ENCODE measurements at places on chromosomes 3 and 15.

GRCh38 chr3:111776827-111777483, 82.1 kb upstream of the PHLDB2 start:
- peak; percentile 53 for DNase-seq

GRCh38 chr3:174951034-174951433, 91.9 kb downstream of the NAALADL2 start:
- DNase-seq, result peak; percentile 73

GRCh38 chr3:15556512-15556911, 35.0 kb upstream of the COLQ start:
- DNase-seq, result no peak

GRCh38 chr3:140403079-140403478, 274.8 kb upstream of the TRIM42 start:
- DNase-seq, result no peak

DNA sequence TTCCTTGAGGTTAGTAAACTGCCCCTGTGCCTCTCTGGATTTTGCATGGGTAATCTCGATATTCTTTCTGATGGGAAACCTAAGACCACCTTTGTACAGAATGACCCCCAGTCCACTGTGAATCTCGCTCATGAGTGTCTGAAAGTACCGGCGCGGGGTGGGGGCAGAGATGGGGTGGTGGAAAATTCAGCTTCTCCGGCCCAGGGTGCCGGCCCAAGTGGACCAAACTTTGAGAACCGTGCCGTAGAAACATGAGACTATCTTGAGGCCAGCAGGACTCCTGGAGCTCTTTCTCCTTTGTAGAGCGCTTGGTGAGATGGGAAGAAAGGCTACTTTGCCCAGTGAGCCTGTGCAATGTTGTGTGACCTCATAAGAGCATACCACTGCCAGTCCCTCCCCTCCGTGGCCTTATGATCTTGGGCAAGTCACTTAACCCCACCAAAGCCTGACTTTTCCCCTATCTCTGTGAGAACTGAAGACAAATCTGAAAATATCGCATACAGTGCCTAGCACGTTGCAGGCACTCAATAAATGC, 40.4 kb upstream of the VEPH1 start:
- no peak for DNase-seq

- peak; percentile 95 for DNase-seq
Observed at GRCh38 chr15:57327985-57328471, 48.3 kb upstream of the CGNL1 start.

DNA sequence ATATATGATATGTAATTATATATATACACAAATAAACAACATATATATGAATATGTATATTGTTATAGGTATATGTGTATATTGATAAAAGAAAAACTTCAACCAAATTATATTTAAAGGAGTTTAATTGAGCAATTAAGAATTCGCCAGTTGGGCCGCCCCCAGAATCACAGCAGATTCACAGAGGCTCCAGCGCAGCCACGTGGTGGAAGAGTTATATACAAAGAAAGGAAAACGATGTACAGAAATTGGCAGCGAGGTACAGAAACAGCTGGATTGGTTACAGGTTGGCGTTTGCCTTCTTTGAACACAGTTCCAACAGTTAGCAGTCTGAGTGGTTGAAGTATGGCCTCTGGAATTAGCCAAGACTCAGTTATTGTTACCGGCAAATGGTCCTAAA, 137.3 kb upstream of the SLC24A5 start:
- no peak for DNase-seq

DNA sequence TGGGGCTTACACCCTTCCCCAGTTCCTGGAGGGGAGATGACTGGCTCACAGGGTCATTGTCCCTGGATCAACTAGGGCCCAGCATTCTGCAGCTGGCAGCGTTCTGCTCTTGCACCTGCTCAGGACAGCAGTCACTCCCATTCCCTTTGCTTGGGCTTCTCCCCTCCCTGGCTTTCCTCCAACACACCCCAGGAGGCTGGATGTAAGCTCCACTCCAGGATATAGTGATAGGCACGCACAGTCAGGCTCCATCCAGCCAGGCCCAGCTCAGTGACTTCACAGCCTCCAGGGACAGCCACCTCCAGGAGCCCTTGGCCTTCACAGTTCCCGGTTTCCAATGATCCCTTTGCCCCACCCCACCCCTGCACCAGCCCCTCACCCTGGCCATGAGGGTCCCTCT, 1.9 kb downstream of the SPTBN5 start:
- no peak for DNase-seq

GRCh38 chr3:152718810-152719209, 116.1 kb upstream of the P2RY1 start:
- DNase-seq, result no peak

DNA sequence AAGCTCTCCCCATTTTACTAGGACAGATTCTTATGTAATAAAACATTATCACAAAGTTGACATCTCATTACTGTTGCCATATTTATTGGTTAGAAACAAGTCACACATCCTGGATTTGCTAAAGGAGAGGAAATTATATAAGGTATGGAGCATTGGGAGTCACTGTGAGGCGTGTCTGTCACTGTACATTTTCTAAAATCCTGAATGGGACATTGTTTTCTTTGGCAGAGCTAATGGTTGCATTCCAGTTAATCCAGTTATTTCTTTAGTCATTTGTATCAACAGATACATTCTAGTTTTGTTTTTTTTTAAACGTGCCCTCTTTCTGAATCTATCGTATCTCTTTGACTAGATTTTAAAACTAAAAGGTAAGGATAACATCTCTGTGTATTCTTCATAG, 70.2 kb upstream of the MITF start:
- no peak for DNase-seq

DNA sequence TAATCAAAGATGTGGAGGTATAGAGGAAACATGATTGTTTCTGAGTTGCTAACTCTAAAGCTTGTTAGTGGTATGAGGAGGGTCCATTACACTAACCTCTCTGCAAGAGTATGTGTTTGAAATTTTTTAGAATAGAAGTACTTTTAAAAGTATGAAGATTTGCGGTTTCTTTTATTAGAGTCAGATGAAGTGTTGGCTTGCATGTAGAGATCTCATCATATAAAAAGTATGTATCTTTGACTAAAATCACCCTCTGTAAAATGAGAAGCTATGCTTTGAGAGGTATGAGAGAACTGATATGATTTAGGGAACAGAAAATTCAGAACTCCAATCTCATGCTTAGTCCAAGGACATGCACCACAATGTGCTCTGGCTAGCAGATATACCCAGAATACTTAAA, 140.4 kb upstream of the MBNL1 start:
- peak; percentile 53 for DNase-seq

DNA sequence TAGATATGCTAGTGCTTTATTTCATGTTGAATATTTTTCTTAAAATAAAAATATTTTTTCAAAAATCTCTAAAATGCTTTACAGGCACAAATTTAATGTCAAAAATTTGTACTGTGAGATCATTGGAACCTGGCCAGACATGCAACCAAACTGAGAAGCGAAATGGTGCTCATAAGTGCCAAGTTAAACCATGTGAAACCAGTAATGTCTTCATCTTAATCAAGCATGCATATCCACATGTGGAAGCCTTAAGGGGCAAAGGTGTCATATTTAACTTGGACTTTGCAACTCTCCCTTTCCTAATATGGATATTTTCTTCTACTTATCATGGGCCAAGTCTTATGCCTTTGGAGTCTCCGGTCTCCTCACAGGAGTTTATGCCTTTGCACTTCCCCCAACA, 208.9 kb upstream of the COL8A1 start:
- peak; percentile 10 for DNase-seq

- no peak for DNase-seq
Observed at GRCh38 chr15:46576646-46577395, 942.0 kb downstream of the SQOR start.

DNA sequence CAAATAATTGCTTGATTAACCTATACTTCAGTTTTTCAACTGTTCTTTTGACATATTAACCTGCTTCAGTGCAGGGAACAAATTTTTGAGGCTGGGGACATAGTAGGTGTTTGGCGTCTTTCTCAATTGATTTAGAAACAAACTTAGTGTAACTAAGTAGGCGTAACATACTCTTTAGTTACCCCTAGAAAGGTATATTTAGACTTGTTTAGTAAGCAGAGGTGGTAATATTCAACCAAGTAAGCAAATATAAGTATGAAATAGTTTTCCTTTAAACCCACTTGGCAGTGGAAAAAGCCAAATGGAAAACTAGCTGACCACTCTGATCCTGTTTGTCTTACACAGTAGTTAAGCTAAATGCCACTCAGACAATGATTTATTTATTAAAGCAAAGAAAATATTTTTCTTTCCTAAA, 113.2 kb downstream of the MBNL1 start:
- DNase-seq, result no peak

DNA sequence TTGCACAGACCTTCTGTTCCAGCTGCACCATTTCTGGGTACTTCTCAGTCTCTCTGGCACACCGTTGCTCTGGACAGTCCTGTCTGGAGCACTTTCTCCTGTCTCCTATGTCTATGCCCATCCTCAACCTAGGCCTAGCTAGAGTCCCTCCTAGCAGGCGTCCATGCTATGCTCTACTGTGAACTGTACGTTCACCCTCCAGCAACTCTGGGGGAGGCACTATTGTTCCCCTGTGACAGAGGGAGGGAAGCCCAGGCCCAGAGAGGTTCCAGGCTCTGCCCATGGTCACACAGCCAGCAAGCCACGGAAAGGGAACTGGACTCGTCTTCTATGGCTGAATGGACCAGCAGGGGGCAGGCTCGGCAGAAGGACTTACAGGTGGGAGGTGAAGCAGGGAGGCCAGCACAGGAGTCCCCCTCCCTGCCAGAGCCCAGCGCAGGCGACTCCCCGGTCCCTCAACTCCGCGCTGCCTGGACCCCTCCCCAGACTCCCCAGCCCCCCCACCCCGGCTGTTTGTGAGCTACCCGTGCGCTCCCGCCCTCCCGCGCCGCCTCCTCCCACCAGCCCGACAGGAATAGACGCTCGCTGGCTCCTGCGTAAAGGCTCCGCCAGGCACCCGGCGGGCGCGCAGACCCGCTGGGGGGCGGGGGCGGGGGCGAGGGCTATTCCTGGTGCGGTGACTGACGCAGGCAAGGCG, 1.7 kb upstream of the LINGO1 start:
- DNase-seq, result peak; percentile 17

GRCh38 chr3:152823173-152823572, 11.8 kb upstream of the P2RY1 start:
- no peak for DNase-seq

DNA sequence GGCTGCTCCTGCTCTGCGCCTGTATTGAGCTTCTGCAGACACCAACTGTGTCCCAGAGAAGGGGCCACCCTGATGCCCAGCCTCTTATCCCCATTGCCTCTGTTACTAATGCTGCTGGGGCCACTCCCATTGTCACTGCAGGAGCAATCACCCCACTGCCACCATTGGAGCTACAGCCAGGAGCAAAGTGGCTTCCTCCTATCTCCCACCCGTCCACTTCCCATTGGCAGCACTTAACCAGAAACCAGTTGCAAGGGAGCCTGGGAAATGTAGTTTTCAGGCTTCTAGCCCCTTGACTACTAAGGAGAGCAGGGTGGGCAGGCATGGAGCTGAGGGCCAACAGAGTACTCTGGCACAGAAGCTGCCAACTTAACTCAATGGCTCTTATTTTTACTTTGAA, 55.9 kb upstream of the KLF13 start:
- DNase-seq, result no peak

DNA sequence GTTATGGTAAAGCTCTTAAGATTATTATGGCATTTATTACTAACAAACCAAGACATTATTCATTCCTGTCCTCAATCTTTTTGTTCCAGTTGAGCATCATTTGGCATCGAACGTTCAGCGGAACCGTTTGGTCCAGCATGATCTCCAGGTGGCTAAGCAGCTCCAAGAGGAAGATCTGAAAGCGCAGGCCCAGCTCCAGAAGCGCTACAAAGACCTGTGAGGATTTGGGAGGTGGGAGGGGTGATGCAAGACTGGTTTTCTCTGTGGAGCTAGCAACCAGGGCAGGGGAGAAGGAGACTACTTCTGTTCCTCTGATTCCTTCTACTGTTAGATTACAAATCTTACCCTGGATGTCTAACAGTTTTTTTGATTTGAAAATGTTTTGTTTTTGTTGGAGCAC, 27.6 kb upstream of the UTS2B start:
- DNase-seq, result no peak

DNA sequence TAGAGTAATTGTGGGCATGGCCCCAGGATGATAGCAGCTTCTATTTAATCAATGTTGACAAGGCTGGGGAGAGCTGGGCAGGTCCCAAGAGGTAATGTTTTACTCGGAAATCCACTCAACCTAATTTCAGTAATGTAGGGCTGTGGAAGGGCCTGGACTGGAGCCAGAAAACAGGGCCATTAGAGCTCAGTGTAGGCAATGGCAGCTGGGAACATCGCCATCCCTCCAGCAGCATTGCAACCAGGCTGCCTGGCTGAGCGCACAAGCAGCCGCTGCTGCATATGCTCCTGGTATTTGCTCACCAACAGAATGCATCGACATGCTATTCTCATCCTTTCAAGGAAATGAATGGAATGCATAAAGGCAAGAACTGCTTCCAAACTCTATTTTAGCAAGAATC, 90.0 kb downstream of the GAP43 start:
- DNase-seq, result peak; percentile 43

- no peak for DNase-seq
Observed at GRCh38 chr3:40124918-40125317, 184.6 kb upstream of the EIF1B start.

DNA sequence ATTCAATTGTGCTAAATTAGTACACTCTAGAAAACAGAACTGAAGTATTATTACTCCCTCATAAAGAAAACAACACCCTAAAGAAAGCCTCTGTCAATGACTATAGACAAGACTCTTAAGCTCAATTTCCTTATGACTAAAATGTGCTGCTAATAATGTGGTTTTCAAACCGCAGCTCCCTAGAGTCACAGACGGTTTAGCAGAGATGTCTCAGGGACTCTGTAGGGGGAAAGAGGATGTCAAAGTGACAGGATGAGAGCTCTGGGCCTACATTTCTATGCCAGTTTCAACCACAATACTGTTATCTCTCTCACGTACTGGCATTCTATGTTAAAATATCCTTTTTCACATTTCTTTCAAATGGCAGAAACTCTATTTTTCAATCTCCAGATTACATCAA, 37.6 kb upstream of the WDR49 start:
- DNase-seq, result no peak

- DNase-seq, result no peak
Observed at GRCh38 chr15:29799859-29800258, 22.4 kb downstream of the TJP1 start.

DNA sequence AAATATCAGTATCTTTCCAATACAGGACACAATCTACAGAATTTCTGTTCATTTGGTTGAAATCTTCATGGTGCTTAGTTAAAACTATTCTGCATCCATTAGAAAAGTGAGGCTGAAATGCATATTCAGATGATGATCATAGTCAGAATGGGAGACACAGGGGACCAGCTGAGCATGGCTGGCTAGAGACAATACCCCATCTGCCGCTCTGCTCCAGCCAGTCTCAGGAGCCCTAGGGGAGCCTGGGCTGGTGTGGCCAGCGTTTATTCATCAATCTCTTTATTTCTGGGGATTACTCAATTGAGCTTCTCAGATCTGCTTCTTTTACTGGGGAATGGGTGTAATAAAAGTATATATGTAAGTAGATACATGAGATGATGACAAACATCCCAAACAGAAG, 470.9 kb upstream of the CDIN1 start:
- DNase-seq, result no peak

- no peak for DNase-seq
Observed at GRCh38 chr3:196115678-196116083, 33.8 kb upstream of the TFRC start.

All from fibroblast of the aortic adventitia (primary cell).